ELF-1 (cell line): ENCODE measurements at places on chromosomes 11 and 22.

- DNase-seq = no peak
Observed at GRCh38 chr11:57513452-57513795, 2.1 kb downstream of the SLC43A1 start.

- no peak for DNase-seq
Observed at GRCh38 chr11:99154277-99154676, 133.5 kb downstream of the CNTN5 start.

GRCh38 chr11:36741515-36741914 is 143.5 kb upstream of the RAG2 start:
- no peak for DNase-seq

DNA sequence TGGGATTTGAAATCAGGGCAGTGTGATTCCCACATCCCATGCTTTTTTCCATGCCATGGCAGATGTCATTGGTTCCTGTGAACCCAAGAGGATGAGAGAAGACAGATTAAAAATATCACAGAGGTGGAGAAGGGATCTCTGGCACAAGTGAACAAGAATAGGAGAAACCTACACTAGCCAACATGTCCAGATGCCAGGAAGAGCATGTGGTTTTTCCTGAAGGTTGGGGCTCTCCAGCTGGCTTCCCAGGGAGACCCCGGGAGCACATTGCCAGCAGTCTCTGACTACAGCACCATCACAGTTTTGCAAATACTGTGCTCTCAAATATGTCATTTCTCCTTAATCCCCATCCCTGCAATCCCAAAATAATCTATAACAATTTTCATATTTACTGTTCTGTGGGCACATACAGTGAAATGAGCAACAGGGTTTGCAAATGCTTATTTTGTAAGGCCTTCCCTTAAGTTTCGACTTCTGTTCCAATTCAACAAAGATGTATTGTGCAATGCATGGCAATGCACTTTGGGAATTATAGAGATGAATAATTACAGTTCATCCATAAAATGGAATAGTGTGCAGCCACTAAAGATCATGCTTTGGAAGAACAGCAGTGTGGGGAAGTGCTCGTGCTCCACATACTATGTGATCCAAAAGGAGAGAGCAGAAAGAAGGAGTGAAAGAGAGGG is 4.8 kb downstream of the ANKK1 start:
- DNase-seq = no peak

GRCh38 chr11:44566952-44567875 is 1.8 kb downstream of the CD82 start:
- DNase-seq = no peak

DNA sequence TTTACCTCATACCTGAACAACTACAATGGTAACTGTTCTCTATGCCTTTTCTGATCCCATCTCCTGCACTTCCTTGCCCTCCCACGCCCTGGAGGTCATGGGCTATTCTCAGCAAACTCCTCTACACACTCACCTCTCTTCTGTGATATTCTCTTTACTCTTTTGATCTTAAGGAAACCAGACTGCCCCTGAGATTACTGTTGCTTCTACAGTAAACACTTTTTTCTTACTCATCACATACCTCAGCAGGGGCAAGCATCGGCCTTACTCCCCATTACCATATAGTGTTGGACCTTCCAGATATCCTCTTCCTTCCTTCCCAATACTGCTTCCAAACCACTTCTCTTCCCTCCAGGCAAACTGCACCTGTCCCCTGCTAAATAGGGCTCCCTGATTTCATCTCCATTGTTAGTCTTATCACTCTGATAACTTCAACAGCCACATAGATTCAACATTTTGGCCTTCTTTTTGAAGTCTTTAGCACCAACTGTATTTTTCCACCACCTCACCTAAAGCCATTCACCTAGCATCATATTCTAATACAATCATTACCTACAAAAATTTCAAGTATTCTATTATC is 141.2 kb downstream of the RBFOX2 start:
- DNase-seq = peak; percentile 47

DNA sequence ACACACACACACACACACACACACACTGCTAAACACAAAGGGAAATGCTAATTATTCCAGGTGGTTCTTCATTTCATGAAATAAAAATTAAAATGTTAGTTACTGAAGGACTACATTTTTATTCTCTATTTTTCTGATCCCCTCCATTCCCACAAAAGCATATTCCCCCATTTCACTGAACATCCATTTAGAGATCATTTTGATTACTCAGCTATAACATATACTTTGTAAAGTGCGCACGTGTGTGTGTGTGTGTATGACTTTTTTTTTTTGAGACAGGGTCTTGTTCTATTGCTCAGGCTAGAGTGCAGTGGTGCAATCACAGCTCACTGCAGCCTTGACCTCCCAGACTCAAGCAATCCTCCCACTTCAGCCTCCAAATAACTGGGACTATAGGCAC is 42.6 kb downstream of the SLC35F2 start:
- no peak for DNase-seq

DNA sequence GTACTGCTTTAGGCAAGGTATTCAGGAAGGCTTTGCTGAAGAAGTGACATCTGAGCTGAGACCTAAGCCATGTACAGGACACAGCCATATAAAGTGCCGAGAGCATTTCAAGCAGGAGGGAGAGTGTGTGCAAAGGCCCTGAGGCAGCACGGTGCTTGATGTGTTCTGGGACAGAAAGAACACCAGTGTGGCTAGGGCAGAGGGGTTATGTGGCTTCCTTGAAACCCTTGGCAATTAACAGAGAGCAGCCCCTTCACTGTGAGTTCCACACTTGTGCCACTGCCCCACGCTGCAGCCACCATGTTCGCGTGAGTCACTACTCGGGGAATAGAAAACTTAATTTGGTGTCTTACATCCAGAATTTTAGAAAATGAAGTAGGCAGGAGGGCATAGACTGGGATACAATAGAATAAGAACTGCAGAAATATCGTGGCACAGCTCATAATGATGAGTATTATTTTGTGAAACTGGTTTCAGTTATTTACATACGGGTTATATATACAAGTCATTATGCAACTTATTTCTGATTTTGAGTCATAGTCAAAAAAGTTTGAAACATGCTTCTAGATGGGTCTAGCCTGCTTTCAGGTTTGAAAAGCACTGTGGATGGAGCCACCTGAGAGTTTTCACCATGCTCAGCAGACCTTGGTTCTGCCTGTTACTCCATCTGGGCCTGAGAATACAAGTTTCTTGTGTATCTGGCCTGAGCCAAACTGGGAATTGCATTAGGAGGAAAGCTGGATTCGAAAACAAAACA is 11.8 kb downstream of the IL10RA start:
- no peak for DNase-seq

DNA sequence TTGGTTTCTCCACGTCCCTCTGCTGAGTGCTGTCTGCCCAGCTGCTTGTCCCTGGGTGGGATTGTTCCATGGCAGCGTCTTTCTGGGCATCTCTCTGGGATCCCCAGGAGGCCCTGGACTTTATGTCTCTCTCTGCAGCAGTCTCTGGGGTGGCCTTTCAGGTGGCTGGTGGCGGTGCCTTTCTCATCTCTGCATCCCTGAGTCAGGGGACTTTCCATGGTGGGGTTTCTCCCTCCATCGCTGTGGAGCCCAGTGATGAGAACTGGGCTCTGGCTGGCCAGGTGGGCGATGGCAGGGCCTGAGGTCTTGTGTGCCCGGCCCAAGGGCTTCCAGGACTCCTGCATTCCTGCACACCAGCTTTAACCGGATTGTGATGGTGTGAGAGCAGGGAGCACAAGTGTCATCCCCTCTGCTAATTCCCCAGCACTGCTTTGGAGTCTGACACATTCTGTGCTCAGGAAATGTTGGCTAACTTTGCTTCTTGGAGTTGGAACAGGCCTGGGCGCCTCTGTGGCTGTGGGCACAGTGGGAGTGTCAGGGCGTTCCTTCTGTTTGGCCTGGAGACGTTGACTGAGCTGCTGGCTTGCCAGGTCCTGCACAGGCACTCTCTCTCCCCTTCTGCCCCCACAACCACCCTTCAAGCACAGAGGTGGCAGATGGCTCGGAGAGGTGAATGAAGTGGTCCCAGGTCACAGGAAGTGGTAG is 27.9 kb downstream of the FAM83F start:
- DNase-seq = no peak

GRCh38 chr11:35615921-35616900 is 2.0 kb upstream of the FJX1 start:
- no peak for DNase-seq

- peak; percentile 73 for DNase-seq
Observed at GRCh38 chr22:41197038-41197972, 7.8 kb upstream of the L3MBTL2 start.

DNA sequence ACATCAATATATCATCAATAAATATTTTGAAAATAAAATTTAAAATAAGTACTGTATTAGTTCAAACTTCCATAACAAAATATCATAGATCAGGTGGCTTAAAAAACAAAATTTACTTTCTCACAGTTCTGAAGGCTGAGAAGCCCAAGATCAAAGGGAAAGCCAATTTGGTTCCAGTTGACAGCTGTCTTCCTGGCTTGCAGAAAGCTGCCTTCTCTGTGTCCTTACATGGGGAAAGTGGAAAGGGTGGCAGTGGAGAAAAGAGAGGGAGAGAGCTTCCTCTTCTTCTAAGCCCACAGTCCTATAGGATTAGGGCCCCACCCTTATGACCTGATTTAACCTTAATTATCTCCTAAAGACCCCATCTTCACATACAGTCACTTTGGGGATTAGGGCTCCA is 51.2 kb upstream of the MYOD1 start:
- no peak for DNase-seq

- DNase-seq = no peak
Observed at GRCh38 chr11:41579546-41579945, 120.1 kb upstream of the LRRC4C start.

DNA sequence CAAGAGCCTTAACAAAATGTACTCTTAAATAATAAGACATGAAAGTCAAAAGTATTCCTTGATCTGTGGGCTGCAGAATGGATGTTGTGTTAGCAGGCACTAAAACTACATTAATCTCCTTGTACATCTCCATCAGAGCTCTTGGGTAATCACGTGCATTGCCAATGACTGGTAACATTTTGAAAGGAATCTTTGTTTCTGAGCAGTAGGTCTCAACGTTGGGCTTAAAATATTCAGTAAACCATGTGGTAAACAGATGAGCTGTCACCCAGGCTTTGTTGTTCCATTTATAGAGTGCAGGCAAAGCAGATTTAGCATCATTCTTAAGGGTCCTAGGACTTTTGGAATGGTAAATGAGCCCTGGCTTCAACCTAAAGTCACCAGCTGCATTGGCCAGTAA is 152.9 kb downstream of the PKNOX2 start:
- DNase-seq = no peak

- DNase-seq = no peak
Observed at GRCh38 chr22:30752771-30753170, 58.1 kb downstream of the OSBP2 start.

DNA sequence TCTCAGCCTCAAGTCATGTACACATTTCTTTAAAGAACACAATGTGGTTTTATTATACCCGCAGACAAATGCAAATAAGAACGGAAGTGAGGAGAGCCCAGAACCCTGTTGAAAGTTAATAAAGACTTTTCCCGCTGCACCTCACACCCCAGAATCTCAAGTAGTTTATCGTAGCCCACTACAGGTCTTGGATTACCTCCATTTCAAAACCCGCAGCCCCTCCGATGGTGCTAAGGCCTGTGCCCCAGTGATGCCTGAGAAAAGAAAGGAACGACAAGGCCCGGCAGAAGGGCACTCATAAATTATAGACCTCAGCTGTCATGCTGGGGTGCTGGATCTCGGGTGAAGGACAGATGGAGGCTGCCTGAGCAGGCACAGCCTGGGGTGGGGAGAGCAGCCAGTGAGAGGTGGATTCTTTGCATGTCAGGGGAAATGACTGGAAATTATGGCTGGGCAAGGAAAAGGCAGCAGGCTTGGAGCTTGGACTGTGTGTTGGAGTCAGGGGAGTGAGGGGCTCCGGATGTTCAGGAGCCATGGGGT is 354.1 kb downstream of the NTM start:
- no peak for DNase-seq

DNA sequence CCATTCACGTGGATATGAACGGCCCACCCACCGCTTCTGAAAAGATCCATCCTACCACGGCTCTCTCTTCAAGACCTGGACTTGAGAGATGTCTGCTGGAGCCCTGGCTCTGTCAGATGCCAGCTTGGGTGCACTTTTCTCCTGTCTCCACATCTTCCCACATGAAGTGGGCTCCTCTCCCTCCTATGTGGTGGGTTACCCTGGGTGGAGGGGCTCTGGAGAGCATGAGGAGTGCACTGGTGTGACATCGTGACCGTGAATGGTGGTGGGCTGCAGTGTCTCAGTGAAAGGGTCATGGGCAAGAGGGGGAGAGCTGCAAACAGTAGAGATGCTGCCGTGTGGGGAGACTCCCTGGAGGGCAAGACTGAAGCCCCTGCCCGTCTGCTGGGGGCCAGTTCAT is 76.4 kb downstream of the CTTN start:
- DNase-seq = no peak

DNA sequence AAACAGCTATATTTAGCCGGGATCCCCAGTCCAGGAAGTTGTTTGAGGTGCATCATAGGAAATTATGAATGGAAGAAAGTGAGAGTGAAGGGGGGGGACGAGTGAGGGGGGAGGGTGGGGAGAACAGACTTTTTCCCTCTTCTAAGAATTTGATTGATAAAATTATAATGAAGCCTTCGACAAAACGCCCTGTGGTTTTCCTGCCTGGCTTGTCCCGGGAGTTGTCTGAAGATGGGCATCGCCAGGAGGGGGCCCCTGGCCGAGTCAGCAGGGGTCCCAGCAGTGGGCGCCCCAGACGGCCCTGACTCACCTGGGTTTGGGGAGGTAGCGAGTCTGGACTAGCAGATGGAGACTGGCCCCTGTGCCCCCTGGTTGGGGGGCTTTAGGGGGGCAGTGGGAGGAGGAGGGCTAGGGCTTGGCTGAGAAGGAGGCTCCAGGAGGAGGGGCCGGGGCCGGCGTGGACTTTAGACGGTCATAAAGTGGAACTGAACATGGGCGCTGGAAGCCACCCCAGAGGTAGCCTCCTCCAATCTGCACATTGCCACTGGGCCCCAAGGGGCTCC is 336 bp upstream of the LIF start:
- no peak for DNase-seq

DNA sequence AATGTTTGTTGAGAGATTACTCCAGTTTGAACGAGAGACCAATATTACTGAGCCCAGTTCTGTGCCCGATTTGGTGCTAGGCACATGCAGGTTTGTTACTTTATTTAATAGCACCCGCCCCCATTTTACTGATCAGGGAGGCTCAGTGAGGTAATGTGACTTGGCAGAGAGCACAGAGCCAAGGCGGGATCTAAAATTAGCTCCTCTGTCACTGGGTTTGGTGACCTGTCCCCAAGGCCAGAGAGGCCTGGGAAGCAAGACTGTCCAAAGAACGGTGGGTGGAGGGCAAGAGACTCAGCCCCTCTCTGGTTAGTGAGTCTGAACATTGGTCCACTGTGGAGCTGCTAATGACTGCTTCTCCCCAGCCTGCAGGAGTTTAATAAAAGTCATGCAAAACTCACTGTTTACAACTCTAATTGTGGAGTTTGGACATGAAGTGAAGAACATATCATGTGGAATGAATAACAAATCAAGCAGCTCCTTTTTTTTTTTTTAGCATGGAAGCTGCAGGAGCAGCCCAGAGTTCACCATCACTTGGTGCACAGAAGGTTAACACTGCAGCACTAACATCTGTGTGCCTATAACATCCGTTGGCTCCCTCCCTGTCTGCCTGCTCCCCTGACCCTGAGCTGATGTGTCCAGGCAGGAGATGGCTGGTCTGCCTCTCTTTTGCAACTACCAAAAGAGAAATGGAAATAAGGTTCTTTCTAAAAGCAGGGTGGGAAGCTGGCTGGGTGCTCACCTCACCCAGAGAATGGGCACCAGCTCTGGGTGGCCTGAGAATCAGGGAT is 39.0 kb downstream of the CSNK2A3 start:
- no peak for DNase-seq

GRCh38 chr11:76336597-76336996 is 44.3 kb downstream of the THAP12 start:
- no peak for DNase-seq
